ENCODE measurements at places on chromosomes 12 and 14.

- DNase-seq = no peak
Measured at GRCh38 chr14:75333606-75334548, 55.2 kb downstream of the FOS start.

- no peak for DNase-seq
Measured at GRCh38 chr14:49858383-49858782, 5.8 kb upstream of the NEMF start.

- no peak for DNase-seq
Measured at GRCh38 chr14:36505181-36505815, 14.7 kb downstream of the NKX2-1 start.

DNA sequence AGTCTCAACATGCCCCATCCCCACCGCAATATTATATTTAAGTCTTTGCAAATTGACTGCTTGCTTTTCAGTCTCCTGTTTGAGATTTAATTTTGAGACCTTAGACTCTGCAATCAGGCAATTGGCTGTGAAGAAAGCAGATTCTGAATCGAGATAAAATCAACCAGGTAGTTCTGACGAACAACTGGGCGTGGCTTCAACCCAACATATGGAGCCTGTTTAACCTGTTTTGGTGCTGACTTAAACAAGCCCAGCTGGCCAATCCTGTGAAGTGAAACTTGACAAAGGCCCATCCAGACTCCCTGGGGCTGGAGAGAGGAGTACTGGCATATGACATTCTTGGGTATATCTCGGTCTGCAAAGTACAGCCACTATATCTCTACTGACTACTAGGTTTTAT, 9.8 kb upstream of the CIPC start:
- no peak for DNase-seq

DNA sequence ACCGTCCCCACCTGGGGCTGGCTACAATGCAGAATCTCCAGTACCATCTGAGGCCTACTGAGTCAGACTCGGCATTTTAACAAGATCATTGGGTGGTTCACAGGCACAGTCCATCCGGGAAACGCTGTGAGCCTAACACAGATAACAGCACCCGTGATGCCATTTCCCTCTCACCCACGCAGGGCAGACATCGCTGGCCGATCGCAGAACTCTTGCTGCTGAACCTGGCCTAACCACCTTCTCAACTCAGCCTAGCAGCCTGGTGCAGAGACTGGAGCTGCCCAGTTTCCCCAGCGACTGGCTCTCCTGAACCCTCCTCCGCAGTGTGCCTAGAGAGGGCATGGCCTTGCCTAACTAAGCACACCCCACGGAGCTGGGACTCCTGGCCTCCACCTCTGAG, 83.3 kb downstream of the NCOR2 start:
- no peak for DNase-seq

DNA sequence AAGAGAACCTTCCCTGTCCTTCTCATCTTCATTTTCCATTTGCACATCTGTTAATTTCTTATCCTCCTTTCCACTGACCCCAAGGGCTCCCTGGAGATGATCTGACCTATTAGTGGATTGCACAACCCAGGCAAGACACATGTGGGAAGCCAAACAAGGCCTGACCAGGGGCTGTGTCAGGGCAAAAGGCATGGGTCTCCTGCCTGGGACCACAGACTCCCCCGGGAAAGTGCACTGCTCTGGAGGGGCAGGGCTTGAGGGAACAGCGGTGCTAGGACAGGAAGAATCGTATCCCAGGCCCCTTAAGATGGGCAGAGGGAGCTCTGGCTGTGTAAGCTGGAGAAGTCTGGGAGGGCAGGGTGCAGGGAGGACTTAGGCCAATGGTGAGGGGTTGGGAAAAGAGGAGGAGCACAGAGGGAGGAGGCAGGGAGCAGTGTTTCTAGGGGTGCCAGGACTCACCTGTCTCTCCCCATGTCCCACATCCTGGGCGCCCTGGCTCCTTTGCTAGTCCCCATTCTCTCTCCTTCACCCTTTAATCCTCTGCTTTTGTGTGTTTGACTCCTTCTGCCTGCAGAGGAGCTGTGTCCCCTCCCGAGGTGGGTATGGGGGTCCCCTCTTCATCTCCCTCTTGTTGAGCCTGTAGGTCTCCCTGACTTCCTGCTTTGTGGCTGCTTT, 25.3 kb downstream of the PLEKHG3 start:
- DNase-seq = no peak

- no peak for DNase-seq
Measured at GRCh38 chr12:52182384-52182783, 9.4 kb downstream of the KRT80 start.

GRCh38 chr12:8680533-8680932, 17.3 kb upstream of the RIMKLB start:
- DNase-seq = no peak

- DNase-seq = no peak
Measured at GRCh38 chr14:58059126-58059525, 92.9 kb downstream of the ARMH4 start.

DNA sequence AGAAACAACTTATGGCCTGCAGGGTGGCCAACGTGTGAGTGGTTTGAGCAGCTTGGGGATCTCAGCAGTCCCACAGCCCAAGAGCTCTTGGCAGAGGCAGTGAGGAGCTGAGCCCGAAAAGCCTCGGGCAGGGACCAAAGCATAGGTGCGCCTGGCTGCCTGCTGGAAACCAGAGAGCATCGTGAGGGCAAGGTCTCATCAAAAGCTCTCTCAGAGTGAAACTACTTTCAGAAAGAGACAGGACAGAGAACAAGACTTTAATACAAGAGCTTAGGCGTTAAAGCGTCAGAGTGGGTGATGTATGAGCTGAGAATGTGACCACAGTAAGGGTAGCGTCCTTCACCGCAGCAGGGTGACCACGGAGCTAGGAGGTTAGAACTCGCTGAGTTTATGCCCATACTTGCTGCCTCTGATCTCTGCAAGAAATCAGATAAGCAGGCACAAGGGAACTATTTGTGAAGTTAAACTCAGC, 30.8 kb downstream of the LGMN start:
- no peak for DNase-seq

GRCh38 chr12:38931461-38931860, 26.1 kb upstream of the CPNE8 start:
- no peak for DNase-seq

- DNase-seq = no peak
Measured at GRCh38 chr14:103074729-103075367, 9.2 kb upstream of the LBHD2 start.

GRCh38 chr14:76261371-76261811, 109.7 kb downstream of the GPATCH2L start:
- no peak for DNase-seq

DNA sequence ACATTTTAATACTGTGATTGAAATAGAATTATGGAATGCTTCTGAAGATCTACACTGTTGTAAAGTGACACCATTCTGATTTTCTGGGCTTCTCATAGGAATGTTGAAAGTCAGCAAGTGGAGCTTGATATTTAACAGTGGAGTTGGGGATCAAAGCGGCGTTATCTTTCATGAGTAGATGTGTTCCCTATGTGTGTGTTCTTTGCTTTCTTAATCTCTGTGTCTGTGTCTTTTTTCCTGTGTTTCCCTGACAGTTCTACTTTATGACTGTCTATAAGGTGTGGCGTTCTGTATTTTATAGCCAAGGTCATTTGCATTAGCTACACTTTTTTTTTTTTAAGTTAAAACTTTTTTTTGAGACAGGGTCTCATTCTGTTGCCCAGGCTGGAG, 24.7 kb downstream of the SYNE2 start:
- no peak for DNase-seq

- DNase-seq = no peak
Measured at GRCh38 chr14:95236221-95236620, 78.9 kb upstream of the DICER1 start.

DNA sequence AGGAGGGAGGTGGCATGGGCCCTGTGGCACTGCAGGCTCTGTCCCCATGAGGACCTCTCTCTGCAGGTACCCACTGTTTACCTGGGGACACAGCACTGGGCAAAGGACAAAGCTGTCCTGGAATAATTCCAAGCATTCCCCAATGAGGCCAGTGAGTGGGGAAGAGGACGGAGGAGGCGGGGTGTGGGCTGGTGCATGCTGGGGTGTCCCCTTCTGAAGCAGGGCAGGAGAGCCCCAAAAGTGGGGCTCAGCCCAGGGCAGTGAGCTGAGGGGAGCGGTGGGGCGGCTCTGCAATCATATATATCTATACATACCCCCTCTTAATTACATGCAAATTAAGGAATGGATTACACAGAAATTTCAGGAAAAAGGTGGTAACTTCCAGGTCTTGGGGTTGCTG, 315.8 kb downstream of the ADGRD1 start:
- no peak for DNase-seq
